Caki2 (cell line): ENCODE measurements at places on chromosomes 6 and 20.

DNA sequence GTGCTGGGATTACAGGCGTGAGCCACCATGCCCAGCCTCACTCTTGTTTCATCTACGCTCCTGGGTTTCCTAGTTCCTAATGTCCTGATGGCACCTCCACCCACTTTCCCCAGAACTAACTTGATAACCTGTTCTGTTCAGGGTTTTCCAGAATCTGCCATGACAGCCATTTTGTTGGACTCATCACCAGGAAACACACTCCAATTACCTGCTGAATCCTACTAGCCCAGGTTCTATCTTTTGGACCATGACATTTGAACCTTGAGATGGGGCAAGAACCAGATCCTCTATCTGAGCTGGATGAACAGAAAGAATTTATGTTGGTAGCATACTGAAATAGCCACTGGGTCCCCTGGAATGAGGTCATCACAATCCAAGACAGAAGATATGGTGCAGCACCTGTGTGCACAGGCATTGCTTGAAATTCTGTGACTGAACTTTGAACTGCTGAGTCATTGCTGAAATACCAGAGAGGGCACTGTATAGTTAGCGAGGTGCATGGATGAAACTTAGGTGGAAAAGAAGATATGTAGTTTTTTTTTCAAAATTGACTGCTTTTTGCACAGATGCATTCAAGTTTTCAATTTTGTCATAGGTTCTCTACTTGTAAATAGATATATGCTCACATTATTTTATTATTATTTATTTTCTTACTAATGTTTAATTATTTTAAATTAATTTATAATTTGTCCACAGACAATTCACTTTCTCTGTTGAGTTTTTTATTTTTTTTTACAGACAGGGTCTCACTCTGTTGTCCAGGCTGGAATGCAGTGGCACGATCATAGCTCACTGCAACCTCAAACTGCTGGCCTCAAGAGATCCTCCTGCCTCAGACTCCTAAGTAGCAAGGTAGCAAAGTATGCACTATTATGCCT, 42.8 kb upstream of the TASP1 start:
- DNase-seq, result peak; percentile 34

DNA sequence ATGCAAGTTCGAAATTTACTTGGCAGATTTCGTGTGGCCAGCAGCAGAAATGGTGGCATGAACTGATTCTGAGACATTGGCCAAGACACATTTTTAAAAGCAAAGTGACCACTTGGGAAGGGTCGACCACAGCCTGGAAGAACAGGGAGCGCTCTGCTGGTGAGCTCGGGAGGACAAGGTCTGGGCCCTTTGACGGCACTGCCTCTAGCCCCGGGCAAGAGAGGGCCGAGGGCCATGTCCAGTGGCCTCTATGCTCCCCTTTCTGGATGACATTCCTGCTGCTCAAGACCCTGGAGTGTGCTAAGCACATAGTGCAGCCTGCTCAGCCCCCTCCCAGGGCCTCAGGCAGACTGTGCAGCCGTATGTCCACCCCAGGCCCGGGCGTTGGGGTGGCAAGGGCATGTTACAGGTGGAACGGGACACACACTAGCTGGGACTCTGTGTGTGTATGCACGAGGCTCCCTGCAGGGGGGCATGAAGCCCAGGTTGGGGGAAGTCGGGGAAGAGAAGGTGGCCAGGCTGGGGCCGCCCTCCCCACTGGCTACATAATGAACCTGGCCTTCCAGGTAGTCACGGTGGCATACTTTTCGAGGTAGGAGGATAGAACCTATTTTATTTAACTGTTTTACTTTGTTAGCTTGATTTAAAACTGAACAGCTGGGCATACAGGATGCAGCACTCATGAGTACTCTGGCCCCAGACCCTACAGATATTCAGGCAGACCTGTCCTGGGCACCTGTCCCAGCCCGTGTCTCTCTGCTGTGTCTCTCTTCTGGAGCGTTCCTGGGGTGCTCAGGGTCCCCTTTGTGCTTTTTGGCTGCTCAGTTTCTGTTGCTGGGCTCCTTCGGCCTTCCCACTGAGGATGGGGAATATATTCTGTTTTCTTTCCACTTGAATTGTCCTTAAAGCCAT, 6.4 kb downstream of the SYNJ2 start:
- no peak for DNase-seq

GRCh38 chr20:36498386-36499179, 42.7 kb upstream of the MYL9 start:
- DNase-seq, result no peak

- peak; percentile 85 for DNase-seq
Measured at GRCh38 chr6:26421259-26422144, 18.8 kb upstream of the BTN3A3 start.

GRCh38 chr6:113359155-113360140, 497.7 kb upstream of the MARCKS start:
- DNase-seq, result no peak

GRCh38 chr6:136067731-136068341, 182.3 kb downstream of the MTFR2 start:
- peak; percentile 96 for DNase-seq

DNA sequence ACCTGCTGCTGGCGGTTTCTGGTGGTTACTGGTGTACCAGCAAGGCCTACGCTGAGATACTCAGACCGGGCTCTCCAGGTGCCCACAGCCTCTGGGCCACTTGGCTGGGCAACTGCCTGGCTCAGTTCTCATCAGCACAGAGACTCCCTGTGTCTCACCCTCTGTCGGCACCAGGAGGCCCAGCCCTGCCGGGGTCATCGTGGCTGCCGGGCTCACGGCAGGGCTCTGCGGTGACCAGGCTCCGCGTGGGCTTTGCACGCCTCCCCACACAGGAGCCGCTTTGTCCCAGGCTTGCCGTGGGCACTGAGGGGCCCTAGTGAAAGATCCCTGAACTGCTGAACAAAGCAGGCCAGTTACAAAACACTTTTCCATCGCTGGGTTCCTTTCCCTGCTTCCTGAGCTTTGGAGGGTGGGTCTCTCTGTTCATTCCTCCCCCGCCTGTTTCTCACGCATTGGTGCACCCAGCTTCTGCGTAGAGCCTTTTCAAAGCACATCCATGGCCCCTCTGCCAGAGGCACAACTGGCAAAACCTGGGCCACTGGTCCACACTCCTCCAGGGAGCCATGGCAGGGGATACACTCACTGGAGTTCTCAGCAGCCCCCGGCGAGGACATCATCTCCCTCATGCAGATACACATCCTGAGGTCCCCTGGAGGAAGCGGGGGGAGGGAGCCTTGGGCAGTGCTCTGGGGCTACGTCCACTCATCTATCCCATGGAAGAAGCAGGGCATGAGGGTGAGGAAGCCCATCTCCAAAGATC, 117.0 kb downstream of the NFATC2 start:
- no peak for DNase-seq

DNA sequence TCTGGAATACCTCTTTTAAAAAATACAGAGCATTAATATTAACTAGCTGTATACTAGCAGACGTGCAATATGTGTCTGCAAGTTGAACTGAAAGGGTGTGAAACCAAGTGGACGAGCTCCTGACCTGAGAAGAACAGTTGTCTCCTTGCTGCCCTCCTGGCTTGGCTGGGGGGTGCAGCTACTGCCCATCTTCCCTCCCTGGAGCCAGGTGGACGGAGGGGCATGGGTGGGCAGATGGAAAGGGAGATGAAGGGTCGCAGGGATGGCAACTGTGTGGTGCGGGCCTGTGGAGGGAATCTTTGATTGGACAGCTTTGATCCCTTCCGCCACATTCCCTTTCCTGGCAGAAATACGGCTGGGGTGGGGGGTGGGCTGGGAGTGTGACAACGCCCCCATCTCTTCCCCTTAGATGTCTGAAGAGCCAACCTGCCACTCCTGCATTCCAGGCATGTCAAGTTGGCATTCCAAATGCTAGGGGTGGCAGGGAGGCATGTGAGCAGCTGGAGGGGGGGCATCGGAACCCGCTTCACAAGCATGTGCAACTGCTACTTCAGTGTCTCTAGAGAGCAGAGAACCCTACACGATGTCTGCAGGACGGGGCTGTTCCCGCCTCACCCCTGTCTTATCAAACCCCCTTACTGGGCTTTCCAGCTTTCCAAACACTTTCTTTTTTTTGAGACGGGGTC, 37.3 kb downstream of the SRSF3 start:
- peak; percentile 19 for DNase-seq

GRCh38 chr6:89313006-89313405, 2.1 kb downstream of the GABRR2 start:
- no peak for DNase-seq

DNA sequence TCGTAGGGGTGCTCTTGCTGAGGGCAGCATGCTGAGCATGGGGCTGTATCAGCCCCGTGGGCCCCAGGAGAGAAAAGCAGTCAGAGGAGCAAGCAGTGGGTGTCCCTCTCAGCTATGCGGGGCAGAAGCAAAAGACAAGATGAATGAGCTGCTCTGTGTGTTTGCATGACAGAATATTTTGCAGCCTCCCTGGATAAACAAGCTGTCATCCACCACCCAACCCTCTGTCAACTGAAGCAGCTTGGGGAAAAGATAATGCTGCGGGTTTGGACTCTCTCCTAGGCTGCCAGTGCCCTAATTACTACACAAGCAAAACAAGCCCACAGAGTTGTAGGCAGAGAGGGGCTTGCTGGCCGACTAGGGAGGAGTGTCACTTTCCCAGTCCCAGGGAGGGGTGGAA, 82.3 kb upstream of the PTPRT start:
- DNase-seq, result no peak
